ENCODE measurements at places on chromosomes 2 and 18.

DNA sequence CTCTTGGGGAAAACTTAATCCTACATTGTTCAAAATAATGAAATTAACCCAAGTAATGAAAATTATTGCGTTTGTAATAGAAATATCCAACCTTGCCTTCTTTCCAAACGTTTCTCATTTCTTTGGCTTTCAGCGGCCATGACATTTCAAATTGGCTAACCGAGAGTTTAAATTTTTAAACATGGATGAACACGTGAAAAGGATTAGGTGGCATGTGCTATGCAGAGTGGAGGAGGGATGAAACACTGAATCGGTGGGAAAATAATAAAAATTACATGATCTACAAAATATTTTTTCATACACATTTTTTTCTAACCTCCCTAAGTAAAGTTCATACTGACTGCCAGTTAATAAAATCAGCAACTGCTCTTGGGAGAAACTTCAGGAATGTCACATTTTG, 728.4 kb upstream of the PKDCC start:
- no peak for ATAC-seq

GRCh38 chr18:68985172-68985820, 187.4 kb downstream of the CCDC102B start:
- no peak for ATAC-seq

DNA sequence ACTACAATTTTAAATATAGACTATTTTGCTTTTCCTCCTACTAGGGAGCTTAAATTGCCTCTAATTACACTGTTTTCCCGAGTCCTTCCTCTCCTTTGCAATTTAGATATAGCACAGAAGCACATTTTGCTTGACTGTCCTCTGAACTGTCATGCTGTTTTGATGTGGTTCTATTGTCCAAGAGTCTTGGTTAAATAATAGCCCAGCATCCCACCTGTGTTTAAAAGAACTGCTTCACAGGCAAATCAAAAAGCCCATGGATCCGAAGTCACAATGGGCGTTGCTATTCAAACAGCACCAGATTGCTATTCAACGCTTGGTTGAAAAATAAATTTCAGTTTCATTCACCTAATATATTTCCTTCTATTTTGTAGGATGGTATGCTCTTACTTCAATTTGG, 22.3 kb upstream of the ACTR3 start:
- no peak for ATAC-seq

GRCh38 chr2:240998706-240998994, 232 bp downstream of the SNED1 start:
- ATAC-seq: peak; percentile 6

- peak; percentile 82 for ATAC-seq
These were observed 82.6 kb upstream of the TANK start for GRCh38 chr2:161077367-161078210.

DNA sequence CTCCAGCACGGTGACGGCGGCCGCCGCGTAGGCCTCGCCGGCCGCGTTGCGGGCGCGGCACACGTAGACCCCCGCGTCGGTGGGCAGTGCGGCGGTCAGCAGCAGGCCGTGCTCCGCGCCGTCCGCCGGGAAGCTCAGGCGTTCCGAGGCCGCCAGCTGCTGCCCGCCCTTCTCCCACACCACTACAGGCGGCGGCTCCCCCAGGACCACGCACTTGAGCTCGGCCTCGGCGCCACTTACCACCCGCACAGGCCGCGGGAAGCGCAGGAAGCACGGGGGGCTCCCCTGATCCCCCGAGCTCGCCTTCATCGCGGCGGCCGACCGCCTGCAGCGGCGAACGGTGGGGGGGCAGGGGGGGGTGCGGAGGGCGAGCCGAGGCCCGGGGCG, 422 bp downstream of the OBSL1 start:
- peak; percentile 60 for ATAC-seq

- ATAC-seq: no peak
These were observed 6.8 kb upstream of the ARHGAP25 start for GRCh38 chr2:68727683-68728375.

DNA sequence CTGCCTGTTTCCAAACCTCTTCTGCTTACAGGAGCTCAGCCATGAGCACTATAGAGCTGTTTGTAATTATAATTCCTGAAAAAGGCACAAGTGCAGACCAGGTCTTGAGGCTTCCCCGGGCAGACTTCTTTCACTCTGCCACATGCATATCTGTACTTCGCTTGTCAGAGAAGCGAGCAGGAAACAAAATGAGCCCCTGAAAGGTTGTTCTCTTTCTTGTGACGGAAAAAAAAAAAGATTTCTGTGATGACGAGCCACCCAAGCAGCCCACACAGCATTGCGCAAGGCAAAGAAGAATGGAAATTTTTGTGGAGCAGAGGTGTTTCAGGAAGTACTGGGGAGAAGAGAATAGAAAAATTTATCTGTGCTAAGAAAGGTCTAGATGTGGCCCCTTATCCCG, 54.0 kb upstream of the LINC00305 start:
- no peak for ATAC-seq

- no peak for ATAC-seq
These were observed 393.2 kb upstream of the GALNT5 start for GRCh38 chr2:156864325-156864724.

DNA sequence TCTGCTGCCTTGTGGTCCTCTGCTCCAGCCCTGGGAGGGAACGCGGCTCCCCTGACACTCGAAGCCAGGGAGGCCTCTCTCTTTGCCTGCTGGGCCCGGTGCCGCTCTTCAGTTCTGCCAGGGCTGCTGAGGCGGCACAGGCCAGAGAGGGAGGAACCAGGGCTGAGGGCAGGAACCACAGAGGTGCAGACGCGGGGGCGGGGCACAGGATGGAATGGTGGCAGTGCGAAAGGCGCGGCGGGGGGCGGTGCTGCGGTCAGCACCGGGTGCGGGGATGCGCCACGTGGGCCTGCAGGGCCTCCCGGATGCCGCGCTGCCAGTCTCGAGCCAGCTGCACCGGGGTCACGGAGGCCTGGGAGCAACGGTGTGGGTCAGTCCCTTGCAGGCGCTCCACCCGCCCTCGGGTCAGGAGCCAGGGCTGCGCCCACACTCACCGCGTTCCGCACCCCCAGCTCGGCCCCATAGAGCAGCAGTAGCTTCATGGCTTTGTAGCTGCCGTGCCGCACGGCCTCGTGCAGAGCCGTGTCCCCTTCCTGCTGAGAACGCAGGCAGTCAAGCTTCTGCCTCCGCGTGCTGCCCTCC, 4.4 kb downstream of the ANKRD23 start:
- peak; percentile 45 for ATAC-seq

- no peak for ATAC-seq
These were observed 247.0 kb downstream of the KCNH7 start for GRCh38 chr2:162591403-162592083.

GRCh38 chr2:158047156-158047611, 54.5 kb upstream of the UPP2 start:
- no peak for ATAC-seq

- ATAC-seq: no peak
These were observed 135.9 kb downstream of the ATAD2B start for GRCh38 chr2:23791030-23791429.

- ATAC-seq: no peak
These were observed 220.6 kb downstream of the SETBP1 start for GRCh38 chr18:44901283-44901682.

DNA sequence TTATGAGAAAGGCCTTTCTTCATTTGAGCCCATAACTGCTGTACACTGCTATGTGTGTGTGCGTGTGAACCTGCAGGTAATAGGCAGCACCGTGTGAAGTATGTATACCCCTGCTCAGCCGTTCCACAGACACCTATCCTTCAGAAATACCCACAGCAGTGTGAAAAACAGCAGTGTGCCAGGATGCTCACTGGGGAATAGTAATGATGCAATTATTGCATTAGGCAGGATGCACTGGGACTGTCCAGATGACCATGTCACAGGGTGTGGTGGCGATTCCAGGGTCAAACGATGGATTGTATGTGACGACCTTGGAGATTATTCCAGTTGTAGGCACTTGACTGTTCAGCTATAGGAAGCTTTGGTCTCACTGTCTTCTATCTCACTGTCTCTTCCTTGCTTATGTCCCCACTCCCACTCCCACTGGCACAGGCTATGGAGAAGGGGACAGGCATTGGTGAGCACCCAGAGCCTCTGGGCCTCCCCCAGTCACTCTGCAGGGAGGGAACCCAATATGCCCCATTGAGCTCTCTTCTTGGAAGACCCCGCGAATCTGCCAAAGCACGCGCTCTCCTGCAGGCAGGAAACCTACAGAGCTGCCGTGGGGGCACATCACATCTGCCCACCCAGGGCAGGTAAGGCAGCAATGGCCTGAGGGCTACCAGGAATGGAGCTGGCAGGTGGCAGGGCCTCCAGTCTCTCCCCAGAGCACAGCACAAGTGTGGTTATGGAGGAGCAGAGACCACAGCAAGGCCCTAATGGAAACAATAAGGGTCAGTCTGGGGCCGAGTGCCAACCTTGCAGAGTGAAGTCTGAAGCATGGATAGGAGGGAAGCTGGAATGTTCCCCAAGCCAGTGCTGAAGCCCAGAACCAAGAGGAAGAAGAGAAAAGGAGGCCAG, 518.9 kb upstream of the RAB6C start:
- no peak for ATAC-seq

- ATAC-seq: peak; percentile 55
These were observed 214.0 kb downstream of the SS18 start for GRCh38 chr18:25876330-25876948.

- ATAC-seq: no peak
These were observed 28.6 kb downstream of the IGFBP2 start for GRCh38 chr2:216661639-216662375.

- peak; percentile 94 for ATAC-seq
These were observed 181.4 kb downstream of the SMAD2 start for GRCh38 chr18:47748847-47749599.

GRCh38 chr2:151891566-151892194, 63.5 kb upstream of the ARL5A start:
- ATAC-seq: no peak

- no peak for ATAC-seq
These were observed 137.6 kb upstream of the BCL2L11 start for GRCh38 chr2:110983133-110983532.

DNA sequence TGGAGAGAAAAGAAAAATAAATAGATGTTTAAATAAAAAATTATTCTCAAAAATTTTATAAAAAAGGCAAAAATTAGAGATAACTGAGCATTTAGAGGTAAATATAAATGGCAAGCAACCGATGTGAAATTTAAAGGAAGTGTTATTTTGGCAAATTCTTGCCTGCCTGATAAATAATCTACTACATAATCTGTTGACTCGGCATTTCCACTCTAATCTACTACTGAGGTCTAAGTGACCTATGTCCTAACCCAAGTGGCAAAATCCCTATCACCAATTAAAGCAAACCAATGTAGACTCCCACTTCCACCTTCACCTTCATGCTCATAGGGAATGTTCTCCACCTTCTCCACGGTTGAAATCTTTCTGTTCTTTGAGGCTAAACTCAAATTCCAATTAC, 1124.1 kb upstream of the CDH2 start:
- no peak for ATAC-seq

GRCh38 chr2:76506538-76506937, 795.8 kb upstream of the GCFC2 start:
- ATAC-seq: no peak

DNA sequence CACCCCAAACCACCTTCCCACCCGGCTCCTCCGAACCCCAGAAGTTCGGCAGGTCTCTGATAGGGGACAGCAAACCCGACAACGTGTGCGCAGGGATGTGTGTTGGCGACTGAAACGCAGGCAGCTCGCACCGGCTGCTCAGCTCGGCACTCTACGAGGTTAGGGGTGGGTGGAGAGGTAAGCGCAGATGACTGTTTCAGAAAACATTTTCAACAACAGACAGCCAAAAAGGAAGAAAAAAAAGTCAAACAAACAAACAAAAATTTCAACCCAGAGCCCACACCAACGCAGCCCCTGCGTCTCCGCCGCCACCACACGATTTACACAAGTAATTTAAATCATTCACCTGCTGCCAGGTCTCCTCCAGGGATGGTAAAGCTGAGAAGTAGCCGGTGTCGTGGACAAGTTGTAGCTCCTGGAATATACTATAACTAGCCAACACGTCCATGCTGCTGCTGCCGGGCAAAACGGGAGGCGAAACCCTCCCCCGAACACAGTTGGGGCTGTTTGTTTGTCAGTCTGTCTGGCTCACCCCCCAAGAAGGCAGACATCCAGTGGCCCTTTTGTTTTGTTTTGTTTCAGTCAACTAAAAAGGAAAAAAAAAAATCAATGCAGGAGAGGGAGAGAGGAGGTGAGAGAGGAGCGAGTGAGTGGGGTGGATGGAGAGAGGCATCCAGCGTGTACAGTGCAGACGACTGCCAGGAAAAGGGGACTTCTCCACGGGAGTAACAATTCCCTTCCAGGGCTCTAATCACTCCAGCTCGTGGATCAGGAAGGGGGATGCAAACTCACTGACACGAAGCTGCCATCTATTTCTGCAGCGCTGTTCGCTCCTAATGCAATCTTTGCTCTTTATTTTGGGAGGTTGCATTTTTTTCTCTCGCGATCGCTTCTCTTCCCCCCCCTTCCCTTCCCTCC, at the start of gene KLF7:
Gene KLF7, minus strand, starts transcription at position 828 of the 918 bp plus-strand sequence. Its CDS starts 380 bp downstream, at position 448.
- ATAC-seq: peak; percentile 24

DNA sequence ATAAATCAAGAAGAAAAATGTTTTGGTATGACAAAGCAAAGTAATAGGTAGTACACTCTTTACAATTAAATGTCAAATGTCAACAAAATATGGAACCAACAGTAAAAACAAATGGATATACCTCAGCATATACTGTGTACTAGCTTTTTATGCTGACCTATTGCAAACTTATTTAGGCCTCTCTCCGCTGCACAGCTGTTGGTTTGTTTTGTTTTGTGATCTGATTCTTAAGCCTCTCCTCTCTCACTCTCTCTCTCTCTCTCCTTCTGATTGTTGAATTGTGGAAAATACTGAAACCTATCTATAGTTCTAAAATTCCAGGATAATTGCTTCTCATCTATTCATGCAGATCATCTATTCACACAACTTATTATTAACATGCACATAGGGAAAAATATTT, 154.9 kb upstream of the ARHGAP28 start:
- ATAC-seq: no peak

- ATAC-seq: no peak
These were observed 11.1 kb downstream of the LIMS2 start for GRCh38 chr2:127664065-127664894.

DNA sequence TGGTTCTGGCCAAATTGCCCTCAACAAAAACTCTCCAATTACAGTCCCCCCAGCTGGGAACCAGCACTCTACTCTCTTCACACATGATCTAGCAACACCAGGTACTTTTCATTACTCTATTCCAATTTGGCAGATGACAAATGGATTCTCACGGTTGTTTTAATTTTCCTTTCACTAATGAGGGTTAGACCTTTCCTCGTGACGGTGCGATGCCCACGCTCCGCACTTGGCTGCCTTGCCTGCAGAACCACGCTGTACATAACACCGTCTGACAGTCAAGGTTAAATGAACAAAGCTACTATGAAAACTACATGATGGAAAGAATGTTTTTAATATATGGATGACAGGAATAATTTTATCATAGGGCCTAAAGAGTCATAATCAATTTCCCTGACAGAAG, 141.5 kb downstream of the FBXO15 start:
- no peak for ATAC-seq

DNA sequence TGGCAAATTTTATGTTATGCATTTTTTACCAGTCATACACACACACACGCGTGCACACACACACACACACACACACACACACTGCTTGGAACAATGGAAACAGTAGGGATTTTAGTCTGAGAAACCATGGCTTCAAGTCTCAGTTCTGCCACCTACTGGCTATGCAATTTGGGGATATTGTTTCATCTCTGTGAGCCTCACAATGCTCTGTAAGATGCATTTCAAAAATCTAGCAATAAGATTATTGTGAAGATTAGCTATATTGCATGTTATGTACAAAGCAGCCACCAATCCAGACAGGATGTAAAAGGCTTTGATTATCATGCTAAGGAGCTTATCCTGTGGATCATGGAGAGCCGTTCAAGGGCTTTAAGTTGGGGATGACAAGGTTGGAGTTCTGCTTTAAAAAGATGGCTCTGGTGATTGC, 401.4 kb downstream of the NBAS start:
- ATAC-seq: no peak

Data from gastroesophageal sphincter (tissue), 4 donors.